ENCODE measurements at places on chromosomes 1 and 21.

DNA sequence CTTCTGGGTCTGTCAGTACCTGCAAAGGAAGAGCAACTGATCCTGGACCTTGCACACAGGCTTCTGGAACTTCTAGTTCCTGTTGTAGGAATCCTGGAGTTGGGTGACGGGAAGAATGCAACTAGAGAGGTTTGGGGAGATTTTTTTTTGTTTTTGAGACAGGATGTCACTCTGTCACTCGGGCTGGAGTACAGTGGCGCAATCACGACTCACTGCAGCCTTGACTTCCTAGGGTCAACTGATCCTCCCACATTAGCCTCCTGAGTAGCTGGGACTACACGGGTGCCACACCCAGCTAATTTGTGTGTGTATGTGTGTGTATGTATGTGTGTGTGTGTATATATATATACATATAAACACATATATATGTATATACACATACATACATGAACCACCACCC lies 18.8 kb downstream of the ENTREP3 start:
- DNase-seq = no peak

DNA sequence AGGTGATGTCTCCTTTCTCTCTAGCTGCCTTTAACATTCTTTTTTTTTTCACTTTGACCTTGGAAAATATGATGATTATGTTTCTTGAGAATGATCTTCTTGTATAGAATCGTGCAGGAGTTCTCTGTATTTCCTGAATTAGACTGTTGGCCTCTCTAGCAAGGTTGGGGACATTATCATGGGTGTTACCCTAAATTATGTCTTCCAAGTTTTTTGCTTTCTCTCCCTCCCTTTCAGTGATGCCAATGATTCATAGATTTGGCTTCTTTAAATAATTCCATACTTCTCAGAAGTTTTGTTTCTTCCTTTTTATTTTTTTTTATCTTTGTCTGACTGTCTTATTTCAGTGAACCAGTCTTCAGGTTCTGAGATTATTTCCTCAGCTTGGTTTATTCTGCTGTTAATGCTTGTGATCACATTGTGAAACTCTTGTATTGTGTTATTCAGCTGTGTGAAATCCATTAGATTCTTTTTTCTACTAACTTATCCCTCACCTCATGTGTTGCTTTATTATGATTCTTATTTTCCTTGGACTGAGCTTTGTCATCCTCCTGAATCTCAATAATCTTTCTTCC lies 268.4 kb upstream of the NRIP1 start:
- DNase-seq = no peak

DNA sequence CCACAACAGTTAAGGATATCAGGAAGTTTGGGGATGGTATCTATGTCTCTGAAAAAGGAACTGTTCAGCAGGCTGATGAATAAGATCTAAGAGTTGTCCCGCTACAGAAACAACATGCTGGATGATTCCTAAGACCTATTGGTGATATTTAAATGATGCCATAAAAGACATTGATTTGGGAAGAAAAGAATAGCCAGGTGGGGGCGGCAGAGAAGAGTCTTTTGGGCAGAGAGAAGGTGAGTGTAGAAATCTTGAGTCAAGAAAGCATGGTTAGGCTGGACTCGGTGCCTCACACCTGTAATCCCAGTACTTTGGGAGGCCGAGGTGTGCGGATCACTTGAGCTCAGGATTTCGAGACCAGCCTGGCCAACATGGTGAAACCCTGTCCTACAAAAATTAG lies 11.8 kb upstream of the TMEM201 start:
- DNase-seq = no peak

DNA sequence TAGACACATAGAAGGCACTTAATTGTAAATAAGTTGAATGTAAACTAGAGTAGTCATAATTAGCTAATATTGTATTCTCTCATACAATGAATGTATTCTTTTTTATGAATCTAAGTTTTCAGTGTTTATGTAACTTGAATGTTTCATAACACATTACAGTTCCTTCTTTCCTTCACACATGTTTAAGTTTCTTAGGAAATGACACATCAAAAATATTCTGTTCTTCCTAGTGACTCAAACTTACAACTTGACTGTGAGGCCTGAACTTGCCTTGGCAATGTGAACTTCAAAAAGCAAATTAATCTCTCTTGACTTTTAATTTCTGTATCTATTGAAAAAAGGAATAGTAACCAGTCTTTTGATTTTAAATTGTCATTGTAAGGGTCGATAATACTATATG lies 700.1 kb downstream of the KCNT2 start:
- no peak for DNase-seq

- no peak for DNase-seq
Observed at GRCh38 chr21:32163386-32163785, 115.5 kb downstream of the MIS18A start.

- DNase-seq = no peak
Observed at GRCh38 chr1:61523229-61523628, 201.7 kb downstream of the TM2D1 start.

GRCh38 chr21:46154955-46155513 lies 345 bp downstream of the FTCD start:
- no peak for DNase-seq

- no peak for DNase-seq
Observed at GRCh38 chr1:218851586-218851985, 322.1 kb upstream of the LYPLAL1 start.

- no peak for DNase-seq
Observed at GRCh38 chr1:175802407-175803123, 59.2 kb upstream of the TNR start.

DNA sequence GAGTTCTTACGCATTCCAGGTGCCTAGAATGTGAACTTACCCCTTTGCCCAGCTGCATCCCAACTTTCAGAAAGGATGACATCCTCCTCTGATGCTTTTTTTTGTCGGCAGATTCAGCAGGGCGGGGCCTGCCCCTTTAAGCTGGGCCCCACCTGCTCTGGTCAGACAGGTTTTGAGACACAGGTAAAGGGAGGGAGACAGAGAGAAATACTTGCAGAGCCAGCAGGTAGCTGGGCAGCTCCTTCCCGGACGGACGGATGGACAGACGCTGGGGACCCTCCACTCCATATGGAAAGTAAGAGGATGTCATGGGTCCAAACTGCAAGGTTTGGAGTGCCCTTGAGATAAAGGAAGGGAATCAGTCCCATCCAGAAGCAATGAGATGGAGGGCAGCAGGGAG lies at the start of gene TMEM79:
TSS of gene TMEM79 (plus strand) at position 214 of the 400 bp plus-strand sequence. CDS start 902 bp downstream, outside the sequence.
- no peak for DNase-seq

DNA sequence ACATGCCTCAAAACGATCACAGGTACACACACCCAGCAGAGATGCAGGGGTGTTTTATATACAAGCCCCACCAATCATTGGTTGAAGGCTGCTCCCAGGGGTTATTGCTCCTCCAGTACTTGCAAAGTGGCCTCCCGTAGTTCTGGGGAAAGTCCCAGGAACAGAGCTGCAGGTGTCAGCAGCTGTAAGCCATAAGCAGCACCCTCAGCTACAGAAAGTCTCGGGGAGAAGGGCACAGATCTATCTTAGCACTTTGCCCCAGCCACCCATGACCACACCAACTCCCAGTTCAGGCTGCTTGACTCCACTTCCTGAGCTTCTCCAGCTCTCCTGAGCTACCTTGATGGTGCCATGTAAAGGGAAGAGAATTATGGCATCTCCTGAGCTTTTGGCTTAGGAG lies 222.7 kb upstream of the GJB5 start:
- DNase-seq = no peak

GRCh38 chr1:12643785-12644184 lies at the start of gene AADACL4:
Gene AADACL4 (plus strand): TSS chr1:12644085. CDS start chr1:12644547, 462 bp downstream.
- no peak for DNase-seq

- DNase-seq = no peak
Observed at GRCh38 chr1:96538111-96538641, 183.4 kb upstream of the PTBP2 start.

GRCh38 chr1:84724128-84724860 lies 34.0 kb upstream of the SSX2IP start:
- peak; percentile 41 for DNase-seq

GRCh38 chr1:244841273-244841927 lies 5.9 kb downstream of the COX20 start:
- no peak for DNase-seq

GRCh38 chr1:53892911-53893310 lies 1.1 kb upstream of the DIO1 start:
- DNase-seq = no peak

All from OCI-LY7 (cell line).